Activated T-helper 17 cell treated with anti-CD3 and anti-CD28 coated beads, Interleukin-2, amount 50 U/mL, for 72 hours (primary cell): ENCODE measurements at places on chromosomes 3 and 15.

DNA sequence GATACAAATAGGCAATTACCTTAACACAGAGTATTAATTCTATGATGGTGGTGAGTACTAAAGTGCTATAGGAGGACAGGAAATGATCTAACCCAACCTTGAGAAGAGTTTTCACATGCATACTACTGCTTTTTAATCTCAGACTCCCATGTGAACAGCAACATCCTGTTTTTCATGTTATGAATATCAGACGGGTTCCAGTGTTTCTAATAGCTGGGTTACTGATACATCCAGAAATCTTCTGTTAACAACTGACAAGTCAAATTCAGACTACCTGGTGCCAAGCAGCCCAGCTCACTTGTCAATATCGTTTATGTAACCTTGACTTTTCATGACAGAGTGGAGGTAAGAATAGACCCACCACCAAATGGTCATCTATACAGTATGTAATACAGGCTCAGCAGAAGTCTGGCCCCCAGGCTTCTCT is 220.2 kb upstream of the COL8A1 start:
- H3K36me3 ChIP-seq, result no peaks in the 10 kb centered on the region
- H3K27me3 ChIP-seq, result no peaks in the 10 kb centered on the region
- H3K4me1 ChIP-seq, result no peaks in the 10 kb centered on the region
- H3K4me3 ChIP-seq, result no peak overlapping the region

DNA sequence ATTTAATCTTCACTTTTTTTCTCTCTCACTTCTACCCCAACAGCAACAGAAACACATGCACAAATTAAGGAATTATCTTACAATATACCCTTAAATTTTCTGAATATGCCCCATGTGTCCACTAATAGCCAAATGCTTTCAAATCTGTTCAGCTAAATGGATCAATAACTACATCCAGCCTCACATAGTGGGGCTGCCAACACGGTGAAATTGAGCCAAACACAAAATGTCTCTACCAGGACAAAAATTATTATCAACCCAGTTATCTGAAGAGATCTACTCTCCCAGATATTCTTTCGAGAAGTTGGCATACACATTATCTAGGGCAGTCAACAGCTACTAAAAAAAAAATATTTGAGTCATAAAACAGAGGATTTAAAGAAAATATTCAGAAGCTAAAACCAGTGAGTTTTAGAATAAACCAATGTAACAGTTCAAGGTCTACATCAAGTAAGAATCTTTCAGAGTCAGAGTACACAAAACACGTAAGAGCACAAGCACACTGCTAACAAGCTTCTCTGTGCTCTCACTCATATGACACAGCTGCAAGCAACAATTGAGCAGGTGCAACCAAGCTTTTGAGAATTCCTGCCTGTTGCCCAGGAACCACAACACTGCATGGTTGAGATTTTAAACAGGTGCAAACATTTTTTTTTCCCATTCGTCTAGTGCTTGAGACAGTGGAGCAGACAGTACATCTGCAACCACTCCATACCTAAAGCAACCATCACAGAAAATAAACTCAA is 247.7 kb downstream of the ZBTB20 start:
- peaks cover 5% of the 10 kb centered on the region for H3K4me1 ChIP-seq
- no peaks in the 10 kb centered on the region for H3K36me3 ChIP-seq
- H3K27me3 ChIP-seq, result no peaks in the 10 kb centered on the region
- H3K4me3 ChIP-seq, result no peak overlapping the region
- no peak overlapping the region for H3K27ac ChIP-seq

DNA sequence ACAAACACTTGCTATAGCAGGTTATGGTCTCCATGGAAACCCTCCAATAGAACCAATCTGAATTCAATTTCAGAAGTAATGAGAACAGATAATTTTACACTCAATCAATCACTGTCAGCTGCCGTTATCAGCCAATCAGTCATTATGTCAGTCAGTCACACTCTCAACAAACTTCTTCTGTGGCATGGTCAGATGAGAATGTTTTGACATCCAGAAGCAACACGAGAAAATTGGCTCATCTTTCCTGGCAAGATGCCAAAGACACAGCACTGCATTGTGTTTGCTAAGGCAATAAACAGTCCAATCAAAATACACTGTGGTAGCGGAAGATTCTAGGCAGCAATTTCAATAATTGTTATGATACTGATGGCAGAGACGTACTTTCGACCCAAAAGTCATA is 190.7 kb downstream of the RORA start:
- H3K36me3 ChIP-seq, result no peaks in the 10 kb centered on the region
- ATAC-seq, result no peak
- H3K4me3 ChIP-seq, result no peak overlapping the region
- no peak overlapping the region for H3K27ac ChIP-seq
- H3K4me1 ChIP-seq, result no peaks in the 10 kb centered on the region
- peaks cover 38% of the 10 kb centered on the region for H3K27me3 ChIP-seq

DNA sequence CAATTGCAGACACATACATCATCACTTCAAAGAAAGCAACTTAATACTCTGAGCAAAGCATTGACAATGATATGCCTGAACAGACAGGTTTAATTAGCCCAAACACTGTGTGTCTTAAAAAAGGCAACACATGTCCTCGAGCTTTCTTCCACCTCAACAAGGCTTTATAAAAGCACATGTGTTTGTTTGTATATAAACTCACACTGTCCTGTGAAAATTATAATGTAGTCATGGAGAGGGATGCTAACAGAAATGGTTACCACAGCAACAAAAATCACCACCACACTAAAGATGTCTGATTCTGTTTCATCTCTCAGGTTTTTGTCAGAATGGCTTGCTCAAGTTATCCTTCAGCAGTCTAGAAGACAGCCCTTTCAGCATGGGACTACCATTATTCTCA is 314.7 kb downstream of the MAGI1 start:
- no peak overlapping the region for H3K27ac ChIP-seq
- no peak overlapping the region for H3K4me3 ChIP-seq
- peaks cover 6% of the 10 kb centered on the region for H3K27me3 ChIP-seq

- no peak for ATAC-seq
- no peak overlapping the region for H3K4me3 ChIP-seq
- no peak overlapping the region for H3K27ac ChIP-seq
- H3K4me1 ChIP-seq, result no peaks in the 10 kb centered on the region
Observed at GRCh38 chr3:54970895-54971294, 43.0 kb upstream of the LRTM1 start.

- peak overlapping the region; percentile 61 for H3K27ac ChIP-seq
- peak overlapping the region; percentile 19 for H3K4me3 ChIP-seq
- no peaks in the 10 kb centered on the region for H3K27me3 ChIP-seq
- peaks cover 23% of the 10 kb centered on the region for H3K4me1 ChIP-seq
- peaks cover 25% of the 10 kb centered on the region for H3K36me3 ChIP-seq
Observed at GRCh38 chr3:56590814-56591213, 33.8 kb downstream of the CCDC66 start.

- no peak overlapping the region for H3K4me3 ChIP-seq
- H3K27ac ChIP-seq, result no peak overlapping the region
- no peak for ATAC-seq
- H3K4me1 ChIP-seq, result peaks cover 6% of the 10 kb centered on the region
Observed at GRCh38 chr15:100705841-100706240, 103.5 kb downstream of the ASB7 start.

GRCh38 chr3:53846134-53846850 is at the start of the genes CHDH and IL17RB:
Gene CHDH (minus strand): TSS chr3:53846419. CDS start chr3:53824008, 22,411 bp downstream.
Gene IL17RB (plus strand): TSS chr3:53846568. CDS start chr3:53846589, 21 bp downstream.
- peaks cover 30% of the 10 kb centered on the region for H3K27me3 ChIP-seq
- peak; percentile 62 for ATAC-seq
- H3K4me3 ChIP-seq, result peak within 1 kb of the TSS; percentile 63
- H3K27ac ChIP-seq, result no peak within 1 kb of the TSS

GRCh38 chr3:27688053-27688452 is 34.1 kb downstream of the EOMES start:
- no peaks in the 10 kb centered on the region for H3K36me3 ChIP-seq
- H3K4me1 ChIP-seq, result no peaks in the 10 kb centered on the region
- no peak for ATAC-seq

- no peak overlapping the region for H3K4me3 ChIP-seq
- no peak overlapping the region for H3K27ac ChIP-seq
- no peaks in the 10 kb centered on the region for H3K27me3 ChIP-seq
- no peaks in the 10 kb centered on the region for H3K36me3 ChIP-seq
- ATAC-seq, result no peak
- no peaks in the 10 kb centered on the region for H3K4me1 ChIP-seq
Observed at GRCh38 chr3:27310688-27311087, 58.5 kb downstream of the NEK10 start.

DNA sequence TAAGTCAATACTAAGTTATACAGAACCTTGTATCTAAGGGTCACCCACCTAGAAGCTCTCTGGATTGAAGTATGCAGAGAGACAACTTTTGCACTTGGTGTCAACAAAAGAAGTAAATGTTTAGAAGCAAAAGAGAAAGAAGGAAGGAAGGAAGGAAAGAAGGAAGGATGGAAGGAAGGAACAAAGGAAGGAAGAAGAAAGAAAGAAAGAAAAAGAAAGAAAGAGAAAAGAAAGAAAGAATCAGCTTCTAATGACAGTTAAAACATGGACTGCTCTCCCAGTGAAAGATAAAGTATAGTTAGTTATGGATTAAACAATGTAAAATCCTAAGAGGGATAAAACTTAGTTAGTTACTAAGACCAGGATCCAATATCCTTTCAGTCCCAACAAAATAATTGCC is 613.8 kb upstream of the NR2F2 start:
- no peaks in the 10 kb centered on the region for H3K4me1 ChIP-seq
- ATAC-seq, result no peak
- H3K27me3 ChIP-seq, result no peaks in the 10 kb centered on the region
- no peak overlapping the region for H3K27ac ChIP-seq
- no peaks in the 10 kb centered on the region for H3K36me3 ChIP-seq
- H3K4me3 ChIP-seq, result no peak overlapping the region

- ATAC-seq, result no peak
- peaks cover 21% of the 10 kb centered on the region for H3K4me1 ChIP-seq
- H3K27me3 ChIP-seq, result no peaks in the 10 kb centered on the region
- H3K27ac ChIP-seq, result no peak overlapping the region
Observed at GRCh38 chr15:89165677-89166076, 55.7 kb downstream of the RLBP1 start.

- peaks cover 41% of the 10 kb centered on the region for H3K36me3 ChIP-seq
- peak; percentile 33 for ATAC-seq
- H3K27me3 ChIP-seq, result no peaks in the 10 kb centered on the region
- peak overlapping the region; percentile 49 for H3K27ac ChIP-seq
- peaks cover 15% of the 10 kb centered on the region for H3K4me1 ChIP-seq
Observed at GRCh38 chr3:196431181-196432136, 768 bp downstream of the UBXN7 start.

GRCh38 chr15:23594252-23594770 is 28.8 kb downstream of the MKRN3 start:
- no peaks in the 10 kb centered on the region for H3K36me3 ChIP-seq
- H3K4me1 ChIP-seq, result no peaks in the 10 kb centered on the region
- no peak overlapping the region for H3K27ac ChIP-seq

DNA sequence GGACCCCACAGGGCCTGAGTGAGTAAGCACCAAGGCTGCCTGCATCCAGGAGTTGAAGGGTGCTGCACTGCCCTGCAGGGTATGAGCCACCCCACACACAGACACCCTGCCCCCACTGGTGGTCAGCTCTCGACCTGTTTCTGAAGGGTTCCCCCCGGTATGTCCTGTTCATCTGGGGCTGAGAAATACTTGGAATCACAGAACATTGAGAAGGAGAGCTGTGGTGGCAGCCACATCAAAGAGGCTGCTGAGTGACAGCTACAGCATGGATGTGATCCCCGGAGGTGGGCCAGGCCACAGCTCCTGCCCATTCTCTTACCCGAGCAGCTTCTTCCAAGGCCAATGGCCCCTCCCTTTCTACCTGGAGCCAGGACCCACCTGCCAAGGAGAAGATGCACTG is 66.4 kb upstream of the PLXNA1 start:
- no peaks in the 10 kb centered on the region for H3K27me3 ChIP-seq
- H3K36me3 ChIP-seq, result peaks cover 9% of the 10 kb centered on the region
- H3K4me1 ChIP-seq, result peaks cover 8% of the 10 kb centered on the region
- H3K4me3 ChIP-seq, result no peak overlapping the region
- peak; percentile 3 for ATAC-seq

GRCh38 chr3:129384594-129385323 is 43.7 kb downstream of the EFCAB12 start:
- H3K27ac ChIP-seq, result peak overlapping the region; percentile 62
- no peaks in the 10 kb centered on the region for H3K4me1 ChIP-seq
- peaks cover 31% of the 10 kb centered on the region for H3K36me3 ChIP-seq
- ATAC-seq, result no peak
- H3K27me3 ChIP-seq, result no peaks in the 10 kb centered on the region

DNA sequence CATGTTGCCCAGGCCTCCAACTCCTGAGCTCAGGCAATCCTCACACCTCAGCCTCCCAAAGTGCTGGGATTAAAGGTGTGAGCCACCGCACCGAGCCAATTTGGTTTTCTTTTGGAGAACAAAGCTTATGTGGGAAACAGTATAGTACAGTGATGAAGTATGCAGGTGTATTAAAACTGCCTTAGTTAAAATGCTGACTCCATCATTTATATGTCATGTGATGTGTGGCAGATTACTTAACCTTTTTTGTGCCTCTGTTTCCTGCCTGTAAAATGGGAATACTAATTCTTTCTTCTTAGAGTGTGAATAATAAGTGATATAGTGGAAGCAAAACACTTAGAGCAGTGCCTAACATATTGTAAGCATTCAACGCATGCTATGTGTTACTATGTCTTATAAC is 48.0 kb upstream of the TEX55 start:
- H3K4me3 ChIP-seq, result no peak overlapping the region
- H3K27ac ChIP-seq, result no peak overlapping the region
- H3K27me3 ChIP-seq, result no peaks in the 10 kb centered on the region

- H3K27ac ChIP-seq, result no peak overlapping the region
- no peaks in the 10 kb centered on the region for H3K27me3 ChIP-seq
- H3K36me3 ChIP-seq, result peaks cover 19% of the 10 kb centered on the region
Observed at GRCh38 chr15:64310036-64310435, 45.9 kb downstream of the CSNK1G1 start.

GRCh38 chr15:29675791-29676301 is 146.4 kb downstream of the TJP1 start:
- H3K27me3 ChIP-seq, result peaks cover 35% of the 10 kb centered on the region
- no peaks in the 10 kb centered on the region for H3K4me1 ChIP-seq
- no peaks in the 10 kb centered on the region for H3K36me3 ChIP-seq
- no peak for ATAC-seq

GRCh38 chr3:139935016-139935865 is at the start of gene CLSTN2:
Gene CLSTN2 (plus strand): TSS chr3:139935185.
- H3K4me1 ChIP-seq, result no peaks in the 10 kb centered on the region
- no peaks in the 10 kb centered on the region for H3K36me3 ChIP-seq
- no peak within 1 kb of the TSS for H3K27ac ChIP-seq
- no peak within 1 kb of the TSS for H3K4me3 ChIP-seq
- peak; percentile 23 for ATAC-seq

GRCh38 chr3:45630325-45630724 is 35.8 kb downstream of the LIMD1 start:
- H3K27ac ChIP-seq, result peak overlapping the region; percentile 51
- H3K27me3 ChIP-seq, result no peaks in the 10 kb centered on the region
- H3K4me1 ChIP-seq, result peaks cover 16% of the 10 kb centered on the region
- no peak for ATAC-seq
- H3K36me3 ChIP-seq, result no peaks in the 10 kb centered on the region
- H3K4me3 ChIP-seq, result no peak overlapping the region

- H3K4me1 ChIP-seq, result peaks cover 5% of the 10 kb centered on the region
- no peaks in the 10 kb centered on the region for H3K36me3 ChIP-seq
- ATAC-seq, result no peak
- H3K27me3 ChIP-seq, result peaks cover 4% of the 10 kb centered on the region
- H3K27ac ChIP-seq, result no peak overlapping the region
Observed at GRCh38 chr15:56001471-56002078, 8.2 kb upstream of the NEDD4 start.
